Activated T-cell treated with anti-CD3 and anti-CD28 coated beads, Interleukin-2, amount 50 U/mL, for 4 hours (primary cell): ENCODE measurements at places on chromosomes 12 and 14. TPM values are rescaled to one million over a fixed set of nuclear protein-coding genes. Genes with fewer than 3 reads are reported as not detected.

The TAS2R50 gene
- total RNA-seq = 0.35 TPM

The SCNN1A gene
- 0.05 TPM for total RNA-seq

The SLC8B1 gene
- 13.6 TPM for total RNA-seq

The AKAP5 gene
- total RNA-seq = 0.83 TPM

The RPL10L gene
- not detected for total RNA-seq

The STXBP6 gene
- total RNA-seq = 0.18 TPM

The PTCSC3 gene
- not detected for total RNA-seq

The C12orf50 gene
- total RNA-seq = not detected

The TBC1D30 gene
- 0.47 TPM for total RNA-seq

The SYNDIG1L gene
- total RNA-seq = not detected

The OR4K5 gene
- not detected for total RNA-seq

The PLEKHD1 gene
- 0.05 TPM for total RNA-seq

The PRIMA1 gene
- not detected for total RNA-seq

The ABCC9 gene
- not detected for total RNA-seq

The MORN3 gene
- 0.60 TPM for total RNA-seq

The TOMM20L gene
- total RNA-seq = not detected

The WNT5B gene
- not detected for total RNA-seq

The AGAP2 gene
- total RNA-seq = 28.1 TPM

The KRT72 gene
- 0.38 TPM for total RNA-seq

The CLEC2B gene
- total RNA-seq = 13.7 TPM
